ENCODE measurements at places on chromosomes 5 and 9.

DNA sequence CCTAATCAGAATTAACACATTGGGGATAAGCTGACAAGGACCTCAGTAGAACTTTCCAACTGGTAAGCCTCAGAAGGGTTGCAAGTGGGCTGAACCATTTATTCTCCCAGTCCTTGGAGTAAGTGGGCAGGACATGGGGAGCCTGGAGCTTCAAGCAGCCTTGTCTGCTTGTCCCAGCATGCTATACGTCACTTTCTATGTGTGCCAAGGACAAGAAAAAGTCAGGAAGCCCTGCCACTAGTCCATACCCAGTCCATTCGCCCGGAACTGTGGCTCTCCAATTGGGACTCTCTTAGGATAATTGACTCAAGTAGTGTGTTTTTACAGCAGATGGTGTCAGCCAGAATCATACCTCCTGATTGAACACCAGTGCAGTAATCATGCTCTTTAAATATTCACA is 62.6 kb upstream of the FRRS1L start:
- DNase-seq = no peak

DNA sequence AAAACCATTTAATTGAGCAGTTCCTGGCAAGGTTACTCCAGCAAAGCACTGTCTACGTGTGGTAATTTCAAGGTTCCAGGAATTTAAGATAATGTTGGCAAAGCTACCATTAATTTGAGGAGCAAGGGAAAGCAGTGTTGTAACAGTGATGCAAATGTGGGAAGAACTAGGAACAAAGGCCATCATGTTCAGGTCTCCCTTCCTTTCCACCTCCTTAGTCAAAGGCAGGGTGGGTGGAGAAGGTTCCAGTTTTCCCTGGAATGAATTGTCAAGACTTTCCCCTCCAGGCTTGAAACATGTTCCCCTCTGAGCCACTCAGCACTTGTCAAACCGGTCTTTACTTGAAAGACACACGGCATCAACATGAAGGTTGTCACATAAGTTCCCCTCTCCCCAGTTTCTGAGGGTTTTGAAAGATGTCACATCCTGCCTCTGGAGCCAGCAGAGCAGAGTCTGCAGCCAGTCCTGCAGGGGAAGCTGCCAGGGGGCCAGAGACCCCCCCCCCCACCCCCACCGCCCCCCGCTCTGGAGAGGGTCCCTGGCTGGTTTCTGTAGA is 226.0 kb downstream of the GAS1 start:
- DNase-seq = no peak

- DNase-seq = no peak
Observed at GRCh38 chr5:36734422-36734821, 128.0 kb downstream of the SLC1A3 start.

GRCh38 chr9:110996436-110997220 is 41.6 kb downstream of the LPAR1 start:
- no peak for DNase-seq

DNA sequence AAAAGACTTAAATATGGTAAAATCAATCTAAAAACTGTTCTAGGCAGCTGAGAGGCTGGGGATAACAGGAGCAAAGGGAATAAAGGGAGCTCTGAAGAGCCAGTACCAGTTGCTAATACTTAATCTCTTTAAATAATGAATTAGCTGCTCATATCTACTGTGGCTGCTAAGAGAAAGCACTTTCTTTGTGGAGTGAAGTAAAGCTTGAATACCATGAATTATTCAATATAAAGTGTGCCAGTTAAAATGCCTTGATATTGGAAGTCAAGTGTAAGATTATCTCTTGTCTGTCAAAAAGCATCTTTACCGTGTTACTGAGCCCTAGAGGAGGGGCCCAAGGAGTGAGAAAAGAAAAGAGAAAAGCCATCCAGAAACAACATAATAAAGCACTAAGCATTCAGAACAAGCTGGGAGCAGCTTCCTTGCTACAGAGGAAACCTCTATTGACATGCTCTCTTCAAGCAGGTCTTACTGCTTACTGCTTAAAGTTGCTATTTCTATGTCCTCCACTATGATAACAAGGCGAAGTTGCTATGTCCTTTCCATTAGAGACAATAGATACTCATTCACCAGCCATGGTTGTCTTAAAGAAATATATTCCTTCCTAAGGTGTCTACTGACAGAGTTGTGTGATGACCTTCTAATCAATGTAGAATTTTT is 297.4 kb downstream of the CETN3 start:
- DNase-seq = no peak

- DNase-seq = no peak
Observed at GRCh38 chr5:95565280-95565920, 10.5 kb downstream of the ARSK start.

- no peak for DNase-seq
Observed at GRCh38 chr9:95891067-95891671, 15.7 kb downstream of the ERCC6L2 start.

DNA sequence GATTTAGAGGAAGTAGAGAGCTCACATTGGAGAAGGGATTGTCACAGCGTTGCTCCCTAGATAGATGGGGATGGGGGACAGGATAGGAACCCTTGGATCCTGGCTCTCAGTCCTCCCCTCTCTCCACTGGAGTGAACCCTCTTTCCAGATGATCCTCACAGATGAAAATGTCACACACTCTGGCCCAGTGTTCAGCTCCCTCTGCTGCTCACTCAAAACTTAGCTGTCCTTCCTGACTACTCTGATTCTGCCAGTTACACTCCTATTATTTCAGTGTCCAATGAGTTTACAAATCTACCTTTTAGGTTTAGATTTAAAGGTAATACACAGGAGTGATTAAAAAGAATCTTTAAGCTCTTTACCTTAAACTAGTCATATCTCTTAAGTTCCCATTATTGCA is 5.8 kb upstream of the SPINK7 start:
- DNase-seq = no peak

- DNase-seq = no peak
Observed at GRCh38 chr9:127812011-127812410, 9.3 kb downstream of the FPGS start.

Measured in CD4-positive, alpha-beta T cell treated with Interleukin-15 for 1 hour (primary cell).